NCI-H187 (cell line): ENCODE measurements at places on chromosomes 7 and 10.

DNA sequence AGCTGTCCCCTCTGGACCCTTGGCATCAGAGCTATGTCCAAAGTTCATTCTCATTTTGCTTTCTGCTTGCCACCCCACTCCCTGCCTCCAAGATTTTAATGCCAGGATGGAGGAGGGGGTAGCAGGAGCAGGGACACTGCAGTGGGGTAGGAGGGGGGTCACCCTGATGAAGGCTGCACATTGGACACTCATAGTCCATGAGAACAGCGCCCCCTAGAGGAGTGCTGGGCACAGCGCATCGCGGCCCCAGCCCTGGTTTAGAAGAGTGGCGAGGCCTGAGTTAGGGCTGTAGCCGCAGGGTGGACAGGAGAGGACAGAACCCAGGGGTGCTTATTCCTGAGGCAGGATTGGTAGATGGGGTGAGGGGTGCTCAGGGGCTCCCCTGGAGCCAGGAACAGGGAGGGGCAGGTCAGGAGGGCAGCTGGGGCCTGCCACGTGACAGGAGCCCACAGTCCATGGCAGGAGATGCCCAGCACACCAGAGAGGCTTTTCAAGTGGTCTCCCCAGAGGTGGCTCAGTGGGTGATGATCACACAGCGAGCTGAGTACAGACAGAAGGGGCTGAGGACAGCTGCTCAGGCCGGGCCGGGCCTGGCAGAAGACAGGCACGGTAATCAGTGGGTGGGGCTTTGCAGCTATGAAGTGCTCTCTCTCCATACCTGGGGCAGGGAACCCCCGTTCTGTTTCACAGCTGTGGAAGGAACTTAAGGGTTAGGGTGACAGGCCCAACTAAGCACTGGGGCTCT is 71.4 kb downstream of the NEURL1 start:
- DNase-seq, result no peak

DNA sequence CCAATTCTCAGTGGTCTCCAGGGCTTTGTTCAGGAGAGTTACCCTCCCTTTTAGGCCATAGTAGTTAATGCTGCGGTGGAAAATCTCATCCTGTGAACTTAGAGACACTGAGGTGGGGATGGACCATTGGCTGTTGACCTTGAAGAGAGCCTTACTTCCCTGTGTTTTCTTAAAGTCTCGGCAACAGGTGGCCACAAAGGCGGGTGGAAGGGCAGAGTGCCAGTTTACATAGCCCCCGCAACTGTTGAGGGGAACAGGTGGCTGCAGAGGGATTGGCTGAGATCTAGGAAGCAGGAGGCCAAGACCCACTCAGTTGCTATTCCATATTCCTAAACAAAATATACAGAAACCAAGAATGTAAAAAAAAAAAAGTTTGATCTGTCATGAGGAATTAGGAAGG is 160.6 kb downstream of the ST7 start:
- DNase-seq, result no peak

DNA sequence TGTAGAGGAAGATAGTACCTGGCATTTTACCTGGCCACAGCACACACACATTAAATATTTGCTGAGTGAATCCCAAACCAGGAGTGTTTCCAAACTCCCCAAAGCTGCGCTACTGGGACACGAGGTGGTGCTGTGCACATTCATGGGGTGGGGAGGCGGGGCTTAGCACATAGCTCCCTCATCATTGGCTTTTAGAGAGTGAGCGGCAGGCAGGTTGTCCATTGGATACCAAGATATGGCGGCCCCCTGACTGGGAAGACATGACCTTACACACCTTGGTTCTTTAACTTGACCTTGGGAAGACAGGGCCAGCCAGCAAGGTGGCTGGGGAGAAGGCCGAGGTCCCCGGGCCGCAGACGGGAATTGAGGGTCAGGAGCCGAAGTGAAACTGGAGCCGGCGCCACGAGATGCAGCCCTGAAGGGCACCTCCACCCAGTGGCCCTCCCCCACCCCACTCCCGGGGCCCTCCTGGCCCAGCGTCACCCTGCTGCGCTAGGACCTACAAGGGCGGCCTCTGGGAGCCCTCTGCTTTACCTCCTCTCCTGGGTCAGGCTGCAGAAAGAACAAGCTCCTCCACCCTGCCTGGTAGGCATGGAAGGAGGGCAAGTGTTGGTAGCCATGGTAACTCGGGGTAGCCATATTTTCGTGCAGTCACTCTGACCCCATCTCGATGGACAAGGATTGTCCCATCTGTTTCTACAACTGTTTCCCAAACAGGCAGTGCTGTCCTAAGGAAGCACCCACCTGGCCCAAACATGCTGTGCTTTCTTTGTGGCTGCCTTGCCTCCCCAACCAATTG is 24.0 kb downstream of the TMEM176A start:
- DNase-seq, result no peak

DNA sequence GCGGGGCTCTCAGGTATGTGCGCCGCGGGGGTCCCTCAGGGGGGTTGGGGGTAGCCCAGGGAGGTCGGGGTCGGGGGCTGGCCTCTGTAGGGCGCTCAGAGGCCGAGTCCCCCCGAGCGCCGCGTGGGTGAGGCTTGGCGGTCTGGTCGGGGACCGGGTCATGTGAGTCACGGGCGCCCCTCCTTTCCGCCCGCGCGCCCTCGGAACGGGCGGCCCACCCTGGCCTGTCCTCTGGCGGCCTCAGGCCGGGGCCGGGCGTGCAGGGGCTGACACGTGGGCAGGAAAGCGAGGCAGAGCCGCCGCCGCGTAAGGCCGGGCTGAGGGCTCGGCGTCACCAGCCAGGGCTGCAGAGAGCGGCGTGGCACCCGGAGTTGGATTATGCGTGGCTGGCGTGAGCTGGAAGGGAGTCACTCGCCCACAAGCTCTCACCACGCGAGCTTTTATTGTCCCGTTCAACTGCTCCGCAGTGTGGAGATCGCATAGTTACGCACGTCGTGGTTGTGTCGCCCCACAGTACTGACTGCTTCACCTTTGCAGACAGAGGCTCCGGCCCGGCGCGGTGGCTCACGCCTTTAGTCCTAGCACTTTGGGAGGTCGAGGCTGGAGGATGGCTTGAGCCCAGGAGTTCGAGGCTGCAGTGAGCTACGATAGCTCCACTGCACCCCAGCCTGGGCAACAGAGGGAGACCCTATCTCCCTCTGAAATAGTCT is 385 bp downstream of the SHLD2 start:
- peak; percentile 20 for DNase-seq

DNA sequence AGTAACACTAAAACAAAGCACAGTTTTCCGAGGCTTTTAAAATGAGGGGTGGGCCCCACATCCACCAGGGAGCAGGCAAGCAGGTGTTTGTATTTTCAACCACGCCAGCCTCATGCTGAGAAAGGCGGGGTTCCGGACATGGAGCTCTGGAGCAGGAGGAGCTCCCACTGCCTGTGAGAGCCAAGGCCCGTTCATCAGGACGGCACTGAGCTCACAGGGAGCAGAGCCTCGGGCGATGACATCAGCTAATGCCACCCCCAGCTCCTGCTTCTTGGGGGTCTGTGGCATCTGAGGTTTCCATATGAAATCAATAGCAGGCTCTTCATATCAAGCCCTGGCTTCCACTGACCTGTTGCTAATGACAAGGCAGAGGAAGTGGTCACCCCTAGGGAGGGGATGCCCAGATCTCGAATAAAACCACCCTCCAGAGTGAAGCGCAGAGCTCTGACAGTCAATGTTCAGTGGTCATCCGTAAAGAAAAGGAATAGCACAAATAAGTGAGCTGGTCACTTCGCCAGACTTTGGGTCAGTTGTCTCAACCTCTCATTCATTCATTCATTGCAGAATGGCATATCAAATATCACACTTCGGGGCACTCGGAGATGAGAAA is 89.1 kb downstream of the TNS3 start:
- DNase-seq, result no peak

- no peak for DNase-seq
Measured at GRCh38 chr10:230758-231157, 95.5 kb downstream of the ZMYND11 start.

- DNase-seq, result no peak
Measured at GRCh38 chr7:140867467-140868462, 57.0 kb downstream of the BRAF start.
